ENCODE measurements at places on chromosomes 4 and X.

DNA sequence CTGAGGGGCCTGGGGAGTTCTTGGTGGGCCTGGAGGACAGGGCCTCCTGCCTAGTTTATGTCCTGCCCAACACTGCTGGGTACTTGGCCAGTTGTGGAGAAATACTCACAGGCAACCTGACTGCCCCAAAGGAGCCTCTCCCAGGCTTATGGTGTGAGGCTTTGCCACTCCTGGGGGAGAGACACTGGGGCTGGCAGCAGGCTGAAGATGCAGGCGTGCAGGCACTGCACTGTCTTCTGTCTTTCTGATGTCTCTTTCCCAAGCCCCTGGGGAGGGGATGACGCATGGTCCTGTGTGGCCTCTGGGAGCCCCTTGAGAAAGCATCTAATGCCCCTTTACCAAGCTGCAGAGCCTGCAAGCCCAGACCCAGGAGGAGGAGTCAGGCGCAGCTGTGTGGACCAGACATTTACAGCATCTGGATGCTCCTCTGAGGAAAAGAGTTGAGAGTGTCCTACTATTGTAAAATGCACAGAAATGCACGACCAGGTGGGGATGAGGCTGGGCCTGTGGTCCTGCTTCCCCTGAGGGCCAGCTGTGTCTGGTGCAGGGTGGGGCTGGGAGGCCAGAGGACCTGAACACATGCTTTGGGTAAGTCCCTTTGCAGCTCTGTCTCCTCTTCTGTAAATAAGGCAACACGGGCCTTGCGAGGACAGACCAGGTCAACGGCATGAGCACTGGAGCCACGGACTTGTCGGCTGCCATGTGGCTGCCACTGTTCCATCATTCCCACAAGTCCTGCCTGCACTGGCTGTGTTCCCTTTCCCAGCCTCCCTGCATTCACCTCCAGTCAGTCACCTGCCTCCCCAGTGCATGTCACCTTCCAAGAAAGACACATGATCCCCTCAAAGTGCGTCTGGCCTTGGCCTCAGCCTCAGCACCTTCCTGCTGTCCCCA is 8.4 kb downstream of the TMEM271 start:
- no peak for DNase-seq

- no peak for DNase-seq
Measured at GRCh38 chr4:170698334-170698733, 608.6 kb upstream of the AADAT start.

DNA sequence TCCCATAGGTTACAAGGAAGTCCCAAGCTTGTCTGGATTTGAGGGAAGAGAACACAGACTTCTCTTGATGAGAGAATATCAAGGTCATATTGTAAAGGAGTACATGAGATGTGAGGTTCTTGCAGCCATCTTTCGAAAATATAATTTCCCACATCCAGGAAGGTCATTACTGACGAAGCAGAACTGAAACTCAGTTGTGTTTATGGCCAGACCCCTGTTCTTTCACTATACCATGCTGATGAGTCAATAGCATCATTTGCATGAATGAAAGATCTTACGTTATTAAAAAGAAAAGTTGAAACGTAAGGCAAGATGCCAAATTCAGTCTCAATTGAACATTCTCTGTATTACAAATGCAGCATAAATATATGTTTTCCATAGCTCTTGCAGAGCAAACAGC is 14.2 kb upstream of the CCDC149 start:
- DNase-seq = no peak

GRCh38 chrX:110032534-110033147 is 29.7 kb downstream of the TMEM164 start:
- no peak for DNase-seq

DNA sequence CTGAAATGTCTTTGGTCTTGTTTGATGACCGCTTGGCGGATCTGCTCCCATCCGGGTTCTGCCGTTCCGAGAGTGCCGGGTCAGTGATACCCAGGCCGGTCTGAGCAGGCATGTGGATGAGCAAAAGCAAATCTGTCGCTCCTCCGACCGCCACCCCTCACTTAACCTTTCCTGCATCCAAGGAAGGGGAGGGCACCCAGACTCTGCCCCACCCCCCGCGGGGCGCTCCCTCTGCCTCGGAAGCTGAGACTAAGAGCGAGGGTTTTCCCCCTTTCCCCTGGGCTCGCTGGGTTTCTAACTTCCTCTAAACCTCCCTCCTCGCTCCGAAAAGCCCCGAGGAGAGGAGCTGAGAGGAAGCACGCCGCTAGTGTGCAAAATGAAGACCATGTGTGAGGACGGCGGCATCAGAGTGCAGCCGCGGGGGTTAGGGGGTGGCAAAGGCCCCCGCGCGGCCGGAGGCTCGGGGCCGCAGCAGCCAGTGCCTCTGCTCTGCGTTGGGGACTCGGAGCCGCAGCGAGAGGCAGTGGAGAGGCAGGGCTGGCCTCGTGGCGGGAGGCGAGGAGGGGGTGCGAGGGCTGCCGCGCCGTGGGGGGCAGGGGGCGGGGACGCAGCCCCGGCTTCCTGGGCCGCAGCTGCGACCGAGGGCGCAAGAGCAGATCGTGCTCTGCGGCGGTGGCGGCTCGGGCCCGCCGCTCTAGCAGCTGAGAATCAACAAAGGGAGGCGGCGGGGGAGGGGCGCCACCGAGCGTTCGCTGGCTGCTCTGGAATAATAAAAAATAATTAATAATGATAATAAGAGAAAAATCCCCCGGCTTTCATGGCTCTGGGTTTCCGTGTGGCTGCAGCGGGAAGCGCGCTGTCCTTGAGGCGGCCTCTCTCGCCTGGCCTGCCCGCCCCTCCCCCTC is 55.8 kb upstream of the BCOR start:
- DNase-seq = peak; percentile 13

DNA sequence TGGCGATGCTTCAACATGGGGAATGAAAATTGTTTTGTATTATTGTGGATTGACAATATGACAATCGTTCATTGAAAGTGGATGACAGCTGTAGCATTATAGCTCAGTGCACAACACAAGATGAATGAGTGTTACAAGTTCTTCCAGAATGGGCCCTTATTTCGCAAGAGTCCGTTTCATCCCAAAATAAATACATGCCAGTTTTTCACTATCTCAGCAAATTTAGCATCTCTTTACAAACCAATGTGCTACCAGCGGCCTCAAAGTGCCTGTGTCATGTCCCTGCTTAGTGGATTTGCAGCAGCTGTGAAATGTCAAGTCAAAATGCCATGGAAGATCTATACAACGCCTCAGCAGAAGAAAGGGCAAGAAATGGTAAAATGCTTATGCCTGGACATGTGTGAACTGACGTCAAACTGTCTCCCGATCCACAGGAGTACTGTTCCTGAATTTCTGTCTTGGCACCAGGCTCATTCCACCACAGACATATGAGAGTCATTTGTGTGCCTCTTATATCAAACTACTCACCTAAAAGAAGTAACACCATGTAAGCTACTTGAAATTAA is 109.6 kb downstream of the MAML3 start:
- DNase-seq = peak; percentile 67

- DNase-seq = no peak
Measured at GRCh38 chr4:174828845-174829701, at the start of gene GLRA3. Gene GLRA3 (minus strand): TSS chr4:174829247. CDS start chr4:174828811, 436 bp downstream.

- DNase-seq = peak; percentile 9
Measured at GRCh38 chr4:18366892-18367291, 345.3 kb upstream of the LCORL start.

GRCh38 chrX:133983256-133983973 is 2.0 kb downstream of the GPC3 start:
- DNase-seq = no peak

- no peak for DNase-seq
Measured at GRCh38 chr4:189092581-189092980, 848.1 kb upstream of the FRG1 start.

DNA sequence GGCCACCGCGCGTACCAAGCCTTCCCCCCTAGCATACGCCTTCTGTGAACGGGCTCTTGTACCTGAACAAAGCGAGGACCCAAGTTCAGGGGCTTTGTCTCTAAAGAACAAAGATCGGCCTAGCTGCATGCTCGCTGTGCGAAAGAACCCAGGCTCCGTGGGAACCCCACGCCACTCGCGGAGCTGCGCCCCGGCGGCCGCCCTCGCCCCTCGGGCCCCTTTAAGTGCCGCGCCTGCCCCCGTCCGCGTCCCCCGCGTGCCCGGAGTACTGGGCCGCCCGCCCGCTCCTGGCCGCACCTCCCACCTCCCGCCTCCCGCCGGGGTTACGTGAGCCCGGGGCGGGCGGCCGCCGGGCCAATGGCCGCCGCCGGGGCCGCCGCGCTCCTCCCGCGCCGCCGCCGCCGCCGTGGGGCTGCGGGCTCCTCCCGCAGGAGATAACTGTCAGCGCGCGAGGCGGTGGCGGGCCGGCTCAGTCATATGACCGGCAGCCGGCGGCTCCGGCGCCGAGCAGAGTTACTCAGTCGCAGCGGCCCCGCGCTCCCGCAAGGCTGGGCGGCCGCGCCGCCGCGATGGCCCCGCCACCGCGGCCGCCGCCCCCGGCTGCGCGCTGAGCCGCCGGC is at the start of gene FNIP2:
Gene FNIP2 (plus strand): TSS at position 472 of the 620 bp plus-strand sequence. CDS start 187 bp downstream, outside the sequence.
- DNase-seq = peak; percentile 84

DNA sequence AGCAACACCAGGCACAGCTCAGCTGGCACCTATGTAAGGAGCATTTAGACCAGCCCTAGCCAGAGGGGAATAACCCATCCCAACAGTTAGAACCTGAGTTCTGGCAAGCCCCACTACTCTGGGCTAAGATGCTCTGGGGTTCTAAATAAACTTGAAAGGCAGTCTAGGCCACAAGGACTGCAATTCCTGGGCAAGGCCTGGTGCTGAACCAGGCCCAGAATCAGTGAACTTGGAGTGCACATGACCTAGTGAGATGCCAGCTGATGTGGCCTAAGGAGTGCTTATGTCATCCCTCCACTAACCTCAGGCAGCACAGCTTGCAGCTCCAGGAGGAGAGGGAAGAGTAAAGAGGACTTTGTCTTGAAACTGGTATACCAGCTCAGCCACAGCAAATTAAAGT is 7.6 kb upstream of the PRRG3 start:
- no peak for DNase-seq

DNA sequence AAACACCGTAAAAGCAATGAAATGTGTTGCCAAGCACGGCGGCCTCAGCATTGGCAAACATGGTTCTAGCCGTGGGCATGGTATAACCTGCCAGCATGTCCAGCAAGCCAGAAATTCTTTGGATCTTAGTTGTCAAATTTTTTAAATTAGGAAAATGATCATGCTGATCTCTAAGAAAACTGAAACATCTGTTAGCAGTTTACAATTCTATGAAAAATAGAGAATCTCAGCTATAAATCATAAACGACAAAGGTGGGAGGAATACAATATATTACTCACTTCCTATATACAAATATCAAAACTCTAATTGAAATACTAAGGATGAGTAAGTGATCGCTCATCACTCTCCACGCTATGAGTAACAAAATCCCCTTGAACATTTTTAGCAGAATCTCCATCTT is 130.3 kb downstream of the ADGRA3 start:
- DNase-seq = no peak

DNA sequence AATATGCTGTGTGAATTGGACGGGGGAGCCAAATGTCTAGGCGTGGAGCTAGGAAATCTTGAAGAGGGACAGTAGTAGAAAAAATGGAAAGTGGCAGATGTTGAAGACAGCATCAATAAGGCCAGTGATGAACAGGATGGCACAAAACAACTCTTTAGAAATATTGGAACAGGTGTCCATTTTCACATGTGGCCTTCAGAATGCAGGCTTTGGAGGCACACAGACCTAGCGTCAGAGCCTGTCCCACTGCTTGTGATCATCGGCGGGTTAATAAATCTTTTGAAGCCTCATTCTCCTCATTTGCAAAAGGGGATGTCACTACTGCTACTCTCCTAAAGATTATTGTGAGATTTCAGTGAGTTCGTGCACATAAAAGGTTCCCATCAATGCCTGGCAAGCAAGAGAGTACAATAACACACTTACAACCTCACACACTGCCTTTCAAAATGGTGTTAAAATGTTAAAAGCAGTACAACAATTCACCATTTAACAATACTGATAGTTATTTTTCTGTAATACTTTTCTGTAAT is 2.4 kb downstream of the PDLIM3 start:
- no peak for DNase-seq

DNA sequence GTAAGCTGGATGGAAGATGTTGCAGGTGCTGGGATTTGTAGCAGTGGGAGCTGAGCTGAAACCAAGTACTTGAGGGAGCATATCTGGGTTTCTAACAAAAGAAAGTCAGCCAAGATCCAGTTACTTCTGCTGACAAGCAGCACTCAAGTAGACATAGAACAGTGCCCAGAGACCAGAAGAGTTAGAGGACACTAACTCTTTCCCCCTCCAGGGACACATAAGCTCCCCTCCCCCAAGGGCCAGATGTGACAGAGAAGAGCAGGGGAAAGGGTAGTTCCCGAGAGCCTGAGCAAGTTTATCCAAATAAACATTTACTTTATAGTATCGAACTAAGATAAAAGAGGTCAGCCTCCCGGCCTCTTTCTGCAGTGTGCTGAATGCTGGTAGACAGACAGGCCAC is 12.2 kb downstream of the TRPC3 start:
- no peak for DNase-seq

GRCh38 chr4:98606894-98607293 is 51.5 kb downstream of the TSPAN5 start:
- DNase-seq = peak; percentile 22

GRCh38 chr4:98203332-98204235 is 57.6 kb upstream of the RAP1GDS1 start:
- DNase-seq = no peak

DNA sequence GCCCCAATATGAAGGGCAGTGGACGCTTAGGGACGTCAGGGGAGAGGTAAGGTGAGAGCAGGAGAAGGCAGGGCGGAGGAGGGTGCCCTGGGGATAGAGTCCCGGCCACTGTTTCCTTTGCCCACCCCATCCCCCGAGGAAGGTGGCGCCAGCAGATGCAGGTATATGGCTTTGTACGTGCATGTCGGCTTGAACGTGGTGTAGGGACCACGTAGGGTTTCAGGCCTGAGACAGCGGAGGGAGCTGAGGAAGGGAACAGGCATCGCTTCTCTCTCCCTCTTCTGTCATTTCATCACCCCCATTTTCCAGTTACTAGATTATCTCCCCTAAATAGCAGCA is 97.9 kb downstream of the PHKA2 start:
- DNase-seq = no peak

DNA sequence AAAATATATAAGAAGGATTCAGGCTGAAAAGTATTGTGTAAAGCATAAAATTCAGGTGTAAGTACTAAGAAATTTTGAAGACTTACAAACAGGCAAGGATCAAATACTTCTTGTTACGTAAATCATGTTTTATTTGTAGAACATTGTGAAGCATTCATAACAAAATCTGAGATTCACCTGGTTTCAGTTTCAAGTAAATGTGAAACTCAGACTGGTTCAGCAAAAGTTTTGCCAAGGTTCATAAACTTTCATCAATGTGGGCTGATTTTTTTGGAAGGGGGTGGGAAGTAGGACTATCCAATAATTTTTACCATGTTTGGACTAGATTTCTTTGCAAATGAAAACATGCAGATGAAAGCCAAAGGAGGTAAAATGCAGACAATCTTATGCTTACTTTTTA is 527.7 kb downstream of the ANKRD50 start:
- DNase-seq = no peak

DNA sequence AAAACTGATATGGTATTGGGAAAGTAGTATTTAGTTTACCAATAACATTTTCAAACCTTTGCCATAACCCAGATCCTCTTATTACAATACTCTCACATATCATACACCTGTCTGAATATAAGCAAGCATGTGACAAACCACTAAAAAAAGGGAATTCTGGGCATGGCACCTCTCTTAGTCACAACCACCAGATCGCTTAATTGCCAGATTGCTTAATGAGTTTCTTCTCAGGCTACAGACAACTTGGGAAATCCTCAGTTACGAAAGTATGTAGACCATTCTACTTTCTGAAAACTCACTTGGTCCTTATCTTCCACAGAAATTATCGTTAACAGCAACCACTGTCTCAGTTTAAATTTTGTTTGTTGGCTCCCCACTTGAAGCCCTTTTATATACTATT is 2.1 kb downstream of the NAF1 start:
- no peak for DNase-seq
